ENCODE measurements at places on chromosomes 4 and X.

DNA sequence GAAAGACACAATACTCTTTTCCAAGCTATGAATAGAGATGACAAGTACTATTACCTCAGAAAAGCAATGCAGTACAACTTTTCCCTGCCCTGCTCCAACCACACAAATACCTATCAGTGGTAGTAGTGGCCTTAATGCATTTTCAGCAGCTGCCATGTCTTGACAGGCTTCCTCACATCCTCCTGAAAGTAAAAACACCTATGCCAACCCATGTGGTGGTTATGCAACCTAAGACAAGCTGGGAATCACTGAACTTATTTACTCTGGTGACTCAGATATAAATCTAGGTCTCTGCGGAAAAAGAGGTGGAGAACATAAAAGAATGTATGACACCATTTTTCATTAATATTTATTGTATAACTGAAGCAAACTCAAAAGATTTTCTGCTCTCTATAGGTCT lies 14.5 kb downstream of the WDFY3 start:
- no peak for DNase-seq

DNA sequence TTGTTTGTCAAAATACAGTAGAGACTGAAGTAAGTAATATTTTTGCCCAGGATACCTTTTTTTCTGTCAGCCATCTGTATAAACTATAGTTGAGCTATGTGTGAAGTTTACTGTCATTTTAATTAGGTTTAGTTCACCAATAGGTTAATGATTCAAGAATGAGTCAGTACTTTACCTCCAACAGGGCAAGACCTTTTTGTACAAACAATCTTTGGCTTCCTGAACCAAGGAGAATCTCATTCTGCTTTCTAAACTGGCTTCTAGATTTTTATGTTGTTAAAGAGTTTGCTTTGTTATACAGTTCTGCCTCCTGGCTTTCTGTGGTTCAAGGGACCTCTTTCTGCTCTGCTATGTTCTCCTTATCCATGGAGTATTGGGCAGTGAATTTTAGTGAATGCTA lies 412.0 kb upstream of the NR3C2 start:
- DNase-seq: no peak

- DNase-seq: peak; percentile 11
Observed at GRCh38 chrX:124388562-124388961, 42.2 kb downstream of the SH2D1A start.

DNA sequence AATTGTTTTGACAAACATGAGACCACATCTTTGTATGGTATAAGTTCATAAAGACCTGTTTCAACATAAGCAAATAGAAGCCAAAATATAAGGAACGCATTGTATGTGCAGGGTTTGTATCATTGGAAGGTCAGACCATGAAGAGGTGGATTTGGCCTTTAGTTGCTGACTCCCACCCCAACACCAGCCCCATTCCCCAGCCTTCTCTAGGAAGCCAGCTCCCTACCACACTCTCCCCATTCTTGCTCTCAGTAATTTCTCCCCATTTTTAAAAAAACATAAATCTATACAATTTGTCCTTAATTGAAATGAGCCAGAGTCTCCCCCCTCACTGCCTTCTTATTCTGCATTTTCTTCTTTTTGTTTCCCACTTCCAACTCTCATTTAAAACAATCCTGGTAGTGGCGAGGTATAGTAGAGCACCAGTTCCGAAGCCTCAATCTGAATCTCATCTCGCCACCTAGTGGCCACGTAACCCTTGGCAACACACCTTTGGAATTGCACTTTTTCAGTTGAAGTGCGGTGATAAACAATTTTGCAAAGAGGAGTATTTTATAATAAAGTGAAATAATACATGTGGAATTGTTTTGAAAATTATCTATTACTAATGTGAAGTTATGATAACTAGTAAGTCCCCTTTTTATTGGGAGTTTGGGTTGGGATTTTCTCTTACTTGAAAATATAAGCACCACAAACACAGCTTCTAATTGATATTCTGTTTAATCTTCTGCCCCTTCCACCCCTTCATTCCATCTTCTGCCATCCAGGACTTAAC lies 126.6 kb downstream of the ASB9 start:
- DNase-seq: no peak

DNA sequence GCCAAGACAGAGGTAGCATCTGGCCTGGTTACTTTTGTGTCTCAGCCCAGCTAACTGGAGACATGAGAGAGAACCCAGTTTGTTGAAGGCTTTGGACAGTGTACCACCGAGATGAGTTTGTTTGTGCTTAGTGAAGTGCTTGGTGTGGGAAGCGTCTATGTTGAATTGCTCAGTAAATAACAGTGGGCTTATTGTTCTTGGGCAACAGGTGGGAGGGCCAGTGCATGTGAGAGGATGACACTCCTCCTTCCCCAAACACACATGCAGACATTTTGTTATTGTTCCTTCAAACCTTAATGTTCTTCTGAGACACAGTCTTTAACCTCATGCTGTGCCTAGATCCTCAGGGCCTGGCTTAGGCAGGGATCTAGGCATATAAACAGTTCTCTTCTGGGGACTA lies 39.7 kb downstream of the MSN start:
- DNase-seq: no peak
